ENCODE measurements at places on chromosomes 16 and 17.

DNA sequence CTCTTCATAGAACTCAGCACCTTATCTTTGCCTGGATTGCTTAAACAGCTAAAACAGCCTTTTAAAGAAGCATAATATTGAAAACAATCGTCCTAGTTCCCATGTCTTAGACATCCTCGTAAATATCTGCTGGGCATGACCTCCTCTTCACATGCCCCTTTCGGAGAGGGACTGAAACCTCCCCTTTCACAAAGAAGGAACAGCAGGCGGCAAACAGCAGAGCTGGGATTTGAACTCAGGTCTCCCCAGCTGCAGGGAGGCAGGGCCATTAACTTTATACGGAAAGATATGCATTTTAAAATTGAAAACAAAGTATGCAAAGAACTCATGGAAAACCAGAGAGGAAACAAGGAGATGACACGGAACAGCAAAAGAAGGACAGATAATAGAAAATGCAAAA, 249.9 kb downstream of the FOXL1 start:
- DNase-seq, result no peak

- no peak for DNase-seq
Observed at GRCh38 chr16:62363501-62363900, 327.3 kb upstream of the CDH8 start.

- DNase-seq, result peak; percentile 76
Observed at GRCh38 chr16:76294396-76295214, 17.4 kb downstream of the CNTNAP4 start.

DNA sequence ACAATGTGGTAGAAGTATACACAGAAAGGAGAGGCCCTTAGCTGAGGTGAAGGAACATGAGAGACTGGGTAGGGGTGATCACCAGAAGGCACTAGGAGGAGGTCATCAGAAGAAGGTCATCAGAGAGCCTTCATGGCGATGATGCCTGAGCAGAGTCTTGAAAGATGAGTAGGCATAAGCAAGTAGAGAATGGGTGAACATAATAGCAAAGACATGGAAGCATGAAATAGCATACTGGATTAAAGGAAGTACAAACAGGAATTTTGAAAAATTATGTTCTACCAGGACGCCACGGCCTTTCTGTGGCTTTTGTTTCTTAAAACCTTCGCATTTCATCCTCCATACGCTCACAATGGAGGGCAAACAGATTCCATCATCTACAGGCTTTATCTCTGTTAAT, 2.9 kb downstream of the IKZF3 start:
- DNase-seq, result no peak

GRCh38 chr17:561116-561515, 153.5 kb downstream of the VPS53 start:
- peak; percentile 74 for DNase-seq

DNA sequence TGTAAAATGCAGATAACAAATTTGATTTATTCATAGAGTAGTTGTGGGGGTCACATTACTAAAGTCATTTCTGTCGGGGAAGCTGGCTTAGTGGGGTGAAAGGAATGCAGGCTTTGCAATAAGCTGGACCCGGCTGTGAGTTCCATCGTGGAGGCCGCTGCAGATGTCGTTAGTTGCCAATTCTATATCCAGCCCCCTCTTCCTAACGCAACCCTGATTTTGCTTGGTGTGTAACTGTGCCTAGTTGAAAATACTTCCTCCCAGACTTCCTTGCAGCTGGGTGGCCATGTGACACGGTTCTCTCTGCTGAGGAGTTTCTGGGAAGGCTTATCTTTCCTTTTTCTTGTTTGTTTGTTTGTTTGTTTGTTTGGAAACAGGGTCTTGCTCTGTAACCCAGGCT, 4.5 kb downstream of the MFSD6L start:
- peak; percentile 28 for DNase-seq

DNA sequence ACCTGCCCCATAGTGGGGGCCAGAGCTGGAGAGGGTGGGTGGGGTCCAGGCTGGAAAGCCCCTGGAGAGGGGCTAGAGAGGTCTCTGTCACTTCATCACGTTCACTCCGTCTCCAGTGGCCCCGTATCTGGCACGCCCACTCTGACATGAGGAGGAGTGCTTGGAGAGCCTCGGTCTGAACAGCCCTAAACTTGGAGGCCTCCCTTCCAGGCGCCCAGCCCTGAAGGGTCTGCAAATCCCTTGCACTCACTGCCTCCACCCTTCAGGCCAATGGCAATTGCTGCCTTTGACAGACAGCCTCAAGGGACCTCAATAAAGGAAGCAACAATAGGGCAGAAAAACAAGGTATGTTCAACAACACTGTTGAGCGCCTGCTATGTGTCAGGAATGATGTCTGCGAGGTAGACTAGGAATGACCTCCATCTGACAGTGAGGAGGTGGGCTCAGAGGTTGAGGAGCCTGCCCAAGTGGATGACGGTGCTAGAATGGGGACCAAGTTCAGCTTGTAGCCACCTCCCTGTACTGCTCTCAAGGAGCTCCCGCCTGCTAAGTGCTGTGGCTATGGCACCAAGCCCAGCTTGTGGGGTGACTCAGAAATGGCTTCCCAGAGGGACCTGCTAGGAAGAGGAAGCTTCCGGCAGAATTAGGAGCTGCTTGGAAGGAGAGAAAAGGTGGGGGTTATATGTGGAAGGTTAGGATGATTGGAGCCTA, 2.9 kb upstream of the EPX start:
- peak; percentile 87 for DNase-seq

DNA sequence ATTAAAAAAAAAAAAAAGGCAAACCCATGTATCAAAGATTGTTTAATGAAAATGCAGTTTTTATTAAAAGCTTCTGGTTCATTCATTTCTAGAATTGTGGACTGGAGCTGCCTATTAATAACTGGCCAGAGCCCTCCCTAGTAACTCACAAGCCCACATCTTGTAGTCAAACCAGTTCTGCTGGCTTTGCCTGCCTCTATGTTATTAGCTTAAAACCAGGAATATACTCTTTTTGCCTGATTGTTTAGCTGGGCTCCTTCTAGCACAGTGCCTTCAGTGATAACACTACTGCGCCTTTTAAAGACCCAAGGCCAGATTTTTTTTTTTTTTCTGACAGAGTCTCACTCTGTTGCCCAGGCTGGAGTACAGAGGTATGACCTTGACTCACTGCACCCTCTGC, 26.0 kb downstream of the TAC4 start:
- no peak for DNase-seq

DNA sequence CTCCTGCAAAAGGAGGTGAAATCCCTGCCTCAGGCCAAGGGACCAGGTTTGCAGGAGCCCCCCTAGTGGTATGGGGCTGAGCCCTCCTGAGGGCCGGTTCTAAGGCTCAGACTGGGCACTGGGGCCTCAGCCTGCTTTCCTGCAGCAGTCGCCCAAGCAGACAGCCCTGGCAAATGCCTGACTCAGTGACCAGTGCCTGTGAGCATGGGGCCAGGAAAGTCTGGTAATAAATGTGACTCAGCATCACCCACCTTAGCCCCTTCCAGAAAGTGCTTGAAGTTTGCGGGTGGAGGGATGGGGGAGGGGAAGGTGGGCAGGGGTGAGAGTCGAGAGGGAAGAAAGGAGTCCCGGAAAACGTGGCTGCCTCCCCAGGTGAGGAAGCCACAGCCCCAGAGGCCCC, 2.1 kb downstream of the MC1R start:
- DNase-seq, result peak; percentile 38

Measured in fibroblast of skin of right biceps (primary cell).